Naive thymus-derived CD8-positive, alpha-beta T cell (primary cell): ENCODE measurements at places on chromosomes 3 and 15. TPM values are rescaled to one million over a fixed set of nuclear protein-coding genes. Genes with fewer than 3 reads are reported as not detected.

CYFIP1 gene
- 0.34 TPM for polyA plus RNA-seq

HHLA2 gene
- not detected for polyA plus RNA-seq

GHSR gene
- polyA plus RNA-seq, result not detected

SH3GL3 gene
- not detected for polyA plus RNA-seq

HCLS1 gene
- polyA plus RNA-seq, result 375 TPM

PYGO1 gene
- polyA plus RNA-seq, result not detected

GBE1 gene
- 10.4 TPM for polyA plus RNA-seq

OR5H15 gene
- polyA plus RNA-seq, result not detected

BCL2A1 gene
- polyA plus RNA-seq, result 27.4 TPM

ZNF502 gene
- polyA plus RNA-seq, result 3.4 TPM

DGKG gene
- polyA plus RNA-seq, result not detected

CHRNA5 gene
- 0.34 TPM for polyA plus RNA-seq

AGTR1 gene
- polyA plus RNA-seq, result not detected

MAP4 gene
- 29.5 TPM for polyA plus RNA-seq

RTP3 gene
- polyA plus RNA-seq, result not detected

POU1F1 gene
- not detected for polyA plus RNA-seq

FANCD2OS gene
- polyA plus RNA-seq, result not detected

PROK2 gene
- polyA plus RNA-seq, result not detected

CNTN4 gene
- polyA plus RNA-seq, result not detected
